ENCODE measurements at places on chromosomes 16 and 17.

DNA sequence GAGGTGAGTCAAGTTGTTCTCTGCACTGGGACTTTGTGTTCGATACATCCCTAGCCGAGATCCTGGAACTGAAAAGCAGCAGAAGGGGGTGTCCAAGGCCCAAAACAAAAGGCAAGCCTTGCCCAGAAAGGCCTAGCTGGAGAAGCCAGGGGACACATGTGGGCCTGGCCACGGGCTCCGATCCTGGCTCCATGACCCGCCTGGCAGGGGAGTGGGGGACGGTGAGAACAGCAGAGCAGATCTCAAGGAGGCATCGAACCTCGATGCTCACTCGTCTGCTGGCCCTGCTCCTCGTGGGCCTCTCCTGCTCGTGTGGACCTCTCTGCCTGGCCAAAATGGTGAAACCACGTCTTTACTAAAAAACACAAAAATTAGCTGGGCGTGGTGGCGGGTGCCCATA, 8.9 kb downstream of the CCNF start:
- H3K27ac ChIP-seq = no peak overlapping the region
- H3K36me3 ChIP-seq = peaks cover 60% of the 10 kb centered on the region
- H3K27me3 ChIP-seq = no peaks in the 10 kb centered on the region
- no peaks in the 10 kb centered on the region for H3K4me1 ChIP-seq
- no peak for DNase-seq

GRCh38 chr16:25614716-25615265, 77.0 kb upstream of the HS3ST4 start:
- no peak overlapping the region for H3K27ac ChIP-seq
- no peaks in the 10 kb centered on the region for H3K4me1 ChIP-seq
- no peak for DNase-seq
- no peaks in the 10 kb centered on the region for H3K27me3 ChIP-seq
- H3K36me3 ChIP-seq = no peaks in the 10 kb centered on the region

- DNase-seq = no peak
- H3K27me3 ChIP-seq = no peaks in the 10 kb centered on the region
- peaks cover 50% of the 10 kb centered on the region for H3K36me3 ChIP-seq
Observed at GRCh38 chr16:3121851-3122467, 9.6 kb downstream of the ZNF205 start.

GRCh38 chr17:7544911-7545310, 3.9 kb upstream of the TNFSF12 start:
- H3K4me3 ChIP-seq = no peak overlapping the region
- no peak overlapping the region for H3K27ac ChIP-seq
- H3K36me3 ChIP-seq = no peaks in the 10 kb centered on the region
- no peaks in the 10 kb centered on the region for H3K4me1 ChIP-seq
- DNase-seq = no peak
- peaks cover 14% of the 10 kb centered on the region for H3K27me3 ChIP-seq

DNA sequence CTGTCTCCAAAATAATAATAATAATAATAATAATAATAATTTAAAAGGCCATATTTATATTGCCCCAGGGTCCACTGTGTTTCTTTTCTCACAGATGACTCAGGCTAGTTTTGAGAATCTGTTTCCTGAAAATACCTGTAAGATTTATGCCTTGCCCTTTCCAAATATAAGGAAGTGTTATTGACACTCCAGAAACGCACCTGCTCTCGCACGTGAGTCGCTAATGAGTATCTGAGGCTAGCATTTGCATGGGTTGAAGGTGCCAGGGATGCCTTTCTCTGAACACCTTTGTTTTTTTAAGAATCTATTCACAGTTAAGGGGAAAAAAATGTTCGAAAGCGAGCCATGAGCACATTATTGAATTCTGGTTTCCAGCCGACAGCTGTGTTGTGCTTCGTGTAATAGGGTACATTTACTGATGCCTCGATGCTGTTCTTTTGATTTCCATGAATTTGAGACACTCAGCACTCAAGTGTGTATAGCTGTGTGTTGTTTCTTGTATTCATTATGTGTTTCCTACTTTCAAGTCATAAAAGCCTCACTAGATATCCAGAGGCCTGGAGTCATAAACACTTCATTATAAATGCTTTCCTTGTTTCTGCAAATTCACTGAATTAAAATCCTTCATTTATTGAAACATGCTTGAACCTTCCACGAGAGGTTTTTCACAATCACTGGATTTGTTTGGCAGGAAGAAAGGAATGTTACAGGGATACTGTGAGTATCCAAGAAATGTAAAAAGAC, 45.0 kb upstream of the NOL11 start:
- H3K27ac ChIP-seq = peak overlapping the region; percentile 12
- no peak for DNase-seq
- no peaks in the 10 kb centered on the region for H3K4me1 ChIP-seq
- no peaks in the 10 kb centered on the region for H3K36me3 ChIP-seq
- no peak overlapping the region for H3K4me3 ChIP-seq
- no peaks in the 10 kb centered on the region for H3K27me3 ChIP-seq

DNA sequence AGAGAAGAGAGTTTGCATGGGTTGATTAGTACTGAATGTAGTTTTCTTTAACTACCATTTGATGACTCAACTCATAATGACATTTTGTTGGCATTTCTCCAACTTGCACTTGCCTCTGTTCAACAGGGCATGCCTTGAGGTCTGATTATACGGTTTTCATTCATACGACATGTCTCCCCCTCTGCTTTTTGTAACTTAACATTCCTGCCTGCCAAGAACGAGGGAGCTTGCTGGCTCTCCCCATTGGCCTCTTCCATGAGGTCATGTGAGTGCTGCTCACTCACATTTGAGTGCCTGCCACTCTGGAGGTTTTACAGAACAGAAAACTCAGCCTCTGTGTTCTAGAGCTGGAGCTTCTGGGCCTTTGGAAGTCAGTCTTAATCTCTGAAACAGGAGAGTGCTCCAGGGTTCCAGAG, 19.7 kb downstream of the MAP2K6 start:
- H3K4me1 ChIP-seq = peaks cover 32% of the 10 kb centered on the region
- no peak overlapping the region for H3K4me3 ChIP-seq
- no peaks in the 10 kb centered on the region for H3K27me3 ChIP-seq
- peak; percentile 84 for DNase-seq
- no peaks in the 10 kb centered on the region for H3K36me3 ChIP-seq

DNA sequence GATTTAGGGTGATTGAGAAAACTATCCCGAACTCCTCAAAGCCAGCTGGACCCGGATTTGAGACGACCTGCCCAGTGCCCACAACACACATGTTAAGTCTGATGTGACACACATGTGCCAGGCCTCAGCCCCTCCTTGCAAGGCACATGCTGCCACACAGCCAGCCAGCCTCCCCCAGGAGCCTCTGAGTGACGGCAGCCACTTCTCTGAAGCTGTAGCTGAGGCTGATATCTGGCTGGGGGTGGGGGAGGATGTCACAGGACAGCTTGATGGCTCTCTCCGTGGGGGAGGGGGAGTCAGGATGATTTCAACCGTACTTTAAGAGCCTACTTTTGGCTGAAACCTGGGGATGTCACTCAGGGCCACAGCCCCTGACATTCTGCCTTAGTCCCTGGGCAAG, 40.9 kb downstream of the SRCIN1 start:
- H3K4me1 ChIP-seq = no peaks in the 10 kb centered on the region
- peaks cover 52% of the 10 kb centered on the region for H3K27me3 ChIP-seq
- H3K4me3 ChIP-seq = no peak overlapping the region
- no peak for DNase-seq

- no peaks in the 10 kb centered on the region for H3K27me3 ChIP-seq
- H3K4me1 ChIP-seq = no peaks in the 10 kb centered on the region
- no peak overlapping the region for H3K4me3 ChIP-seq
- H3K36me3 ChIP-seq = no peaks in the 10 kb centered on the region
- no peak overlapping the region for H3K27ac ChIP-seq
Observed at GRCh38 chr16:79110242-79110641, 490.3 kb downstream of the MAF start.

DNA sequence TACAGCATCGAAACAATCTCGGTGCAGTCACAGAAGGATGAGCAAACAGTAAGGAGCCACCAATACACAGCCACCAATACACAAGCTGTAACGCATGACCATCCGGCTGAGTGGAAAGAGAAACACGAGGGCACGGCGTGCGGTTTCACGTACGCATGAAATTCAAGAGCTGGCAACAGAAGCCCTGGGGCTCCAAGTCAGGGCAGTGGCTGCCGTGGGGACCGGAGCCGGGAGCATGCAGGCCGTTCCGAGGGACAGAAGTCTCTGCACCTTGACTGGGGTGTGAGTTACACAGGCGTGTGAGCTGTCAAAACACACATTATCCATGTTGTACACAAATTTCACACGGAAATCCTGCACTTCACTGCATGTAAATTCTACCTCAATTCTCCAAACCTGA, 50.6 kb upstream of the METRNL start:
- no peaks in the 10 kb centered on the region for H3K4me1 ChIP-seq
- no peak for DNase-seq
- no peaks in the 10 kb centered on the region for H3K27me3 ChIP-seq
- no peak overlapping the region for H3K4me3 ChIP-seq
- H3K27ac ChIP-seq = no peak overlapping the region

- H3K27me3 ChIP-seq = peaks cover 52% of the 10 kb centered on the region
- no peak overlapping the region for H3K4me3 ChIP-seq
- H3K36me3 ChIP-seq = no peaks in the 10 kb centered on the region
Observed at GRCh38 chr17:73754886-73755400, 110.7 kb upstream of the SDK2 start.

GRCh38 chr16:66275775-66276428, 90.6 kb upstream of the CDH5 start:
- H3K4me1 ChIP-seq = peaks cover 29% of the 10 kb centered on the region
- H3K4me3 ChIP-seq = no peak overlapping the region
- DNase-seq = peak; percentile 78
- H3K36me3 ChIP-seq = no peaks in the 10 kb centered on the region

DNA sequence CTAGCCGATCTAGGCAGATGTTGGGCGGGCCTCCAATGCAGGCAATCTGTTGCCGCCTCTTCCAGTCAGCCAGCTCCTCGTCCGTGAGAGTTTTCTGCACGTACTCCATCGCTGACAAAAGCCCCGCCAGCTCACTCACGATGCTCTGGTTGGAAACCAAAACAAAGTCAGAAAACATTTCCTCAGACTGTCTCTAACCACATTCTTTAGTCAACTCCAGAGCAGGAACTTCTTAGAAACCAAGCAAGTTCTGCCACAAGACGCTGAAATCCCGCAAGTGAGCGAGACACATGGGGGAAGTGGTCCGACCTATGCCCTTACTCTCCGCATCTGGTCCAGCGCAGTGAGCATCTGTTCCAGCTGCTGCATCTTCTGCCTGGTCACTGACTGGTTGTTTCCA, 49.1 kb downstream of the STAT5A start:
- peaks cover 90% of the 10 kb centered on the region for H3K36me3 ChIP-seq
- H3K27ac ChIP-seq = no peak overlapping the region
- no peak overlapping the region for H3K4me3 ChIP-seq
- H3K27me3 ChIP-seq = no peaks in the 10 kb centered on the region

GRCh38 chr17:56592487-56593085, 913 bp upstream of the NOG start:
- peaks cover 24% of the 10 kb centered on the region for H3K27me3 ChIP-seq
- peak overlapping the region; percentile 75 for H3K4me3 ChIP-seq
- H3K27ac ChIP-seq = no peak overlapping the region
- DNase-seq = peak; percentile 52
- H3K4me1 ChIP-seq = no peaks in the 10 kb centered on the region

DNA sequence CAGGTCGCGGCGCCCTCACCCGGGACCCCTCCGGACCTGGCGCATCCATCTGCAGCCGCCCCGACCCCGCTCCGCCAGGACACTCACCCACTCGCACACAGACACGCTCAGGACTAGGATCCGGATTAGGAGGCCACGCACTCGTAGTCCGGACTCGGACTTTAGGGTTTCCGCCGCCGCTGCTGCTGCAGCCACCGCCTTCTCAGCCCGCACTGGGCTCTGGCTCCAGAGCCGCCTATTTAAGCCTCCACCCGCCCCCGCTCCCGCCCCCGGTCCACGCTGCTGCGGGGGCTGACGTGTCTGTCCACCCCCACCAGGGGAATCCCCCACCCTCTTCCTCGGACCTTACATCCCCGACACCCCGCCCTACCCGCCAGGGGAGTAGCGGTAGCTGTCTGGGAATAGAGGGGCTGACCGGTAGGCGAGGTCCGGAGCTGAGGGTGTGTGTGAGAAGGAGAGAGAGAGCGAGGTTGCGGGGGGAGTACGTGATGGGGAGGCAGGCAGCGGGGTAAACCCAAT, at the start of gene RRAD:
Gene RRAD, minus strand, starts transcription at position 214 of the 519 bp plus-strand sequence. CDS start 356 bp downstream, outside the sequence.
- H3K4me1 ChIP-seq = peaks cover 36% of the 10 kb centered on the region
- no peaks in the 10 kb centered on the region for H3K27me3 ChIP-seq
- H3K4me3 ChIP-seq = no peak within 1 kb of the TSS
- H3K27ac ChIP-seq = peak within 1 kb of the TSS; percentile 69

DNA sequence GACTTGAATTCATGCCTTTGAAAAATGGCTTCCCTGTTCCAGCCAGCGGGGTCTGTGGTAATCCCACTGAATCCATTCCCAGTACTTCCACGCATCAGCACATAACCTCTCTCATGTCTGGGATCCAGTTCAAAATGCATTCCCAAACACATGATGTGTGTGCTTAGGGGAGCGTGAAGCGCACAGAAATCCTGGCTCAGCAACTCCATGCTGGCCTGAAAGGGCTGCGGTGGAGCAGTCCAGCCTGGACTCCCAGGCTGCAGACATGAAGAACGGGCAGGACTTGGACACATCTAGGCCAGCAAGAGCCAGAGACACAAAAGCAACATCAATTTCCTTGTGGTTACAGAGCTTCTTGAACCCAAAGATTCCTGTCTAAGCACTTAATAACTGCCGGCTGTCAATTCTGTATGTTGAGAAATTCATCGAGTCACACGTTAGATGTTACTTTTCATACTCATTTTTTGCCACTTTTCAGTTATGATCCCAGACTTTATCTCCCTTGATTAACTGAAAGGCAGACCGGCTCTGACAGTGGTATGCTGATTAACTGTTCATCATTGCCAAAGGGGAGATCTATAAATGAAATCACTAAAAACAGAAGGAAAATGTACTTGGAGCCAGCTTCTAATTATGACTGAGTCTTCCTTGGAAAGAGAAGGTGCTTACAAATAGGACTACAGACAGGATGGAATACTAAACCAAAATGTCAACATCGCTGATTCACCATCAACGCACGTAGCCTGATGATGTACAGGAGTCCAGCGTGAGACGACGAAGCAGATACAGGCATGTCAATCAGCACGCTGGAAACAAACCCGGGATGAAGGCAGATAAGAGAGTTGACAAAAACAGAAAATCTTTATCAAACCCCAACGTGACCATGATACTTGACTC, 23.0 kb downstream of the NSMCE1 start:
- DNase-seq = peak; percentile 63
- H3K27me3 ChIP-seq = no peaks in the 10 kb centered on the region
- no peak overlapping the region for H3K4me3 ChIP-seq
- H3K4me1 ChIP-seq = peaks cover 10% of the 10 kb centered on the region

DNA sequence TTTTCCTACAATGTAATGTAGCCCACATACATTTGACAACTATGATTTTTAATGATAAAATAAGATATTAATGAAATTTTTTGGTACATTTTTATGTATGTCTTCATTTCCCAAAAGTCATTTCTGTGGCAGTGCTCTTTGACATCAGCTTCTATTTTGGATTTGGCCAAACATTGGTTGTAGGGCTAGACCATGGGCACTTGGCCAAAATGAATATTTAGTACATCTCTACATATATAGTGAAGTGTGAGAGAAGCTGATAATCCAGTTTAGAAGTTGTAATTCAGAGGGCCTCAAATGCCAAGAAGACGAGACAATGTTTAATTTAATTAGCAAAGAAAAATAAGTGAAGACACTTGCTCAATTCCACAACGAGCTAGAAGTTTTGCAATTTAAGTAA, 724.9 kb upstream of the SOX9 start:
- no peak overlapping the region for H3K27ac ChIP-seq
- H3K27me3 ChIP-seq = no peaks in the 10 kb centered on the region
- no peaks in the 10 kb centered on the region for H3K36me3 ChIP-seq
- H3K4me3 ChIP-seq = no peak overlapping the region

GRCh38 chr16:85461022-85461813, 151.9 kb upstream of the GSE1 start:
- peaks cover 12% of the 10 kb centered on the region for H3K27me3 ChIP-seq
- H3K4me3 ChIP-seq = no peak overlapping the region
- H3K36me3 ChIP-seq = no peaks in the 10 kb centered on the region

GRCh38 chr16:80511824-80512592, 28.8 kb upstream of the DYNLRB2 start:
- H3K4me3 ChIP-seq = no peak overlapping the region
- H3K27ac ChIP-seq = no peak overlapping the region
- no peaks in the 10 kb centered on the region for H3K4me1 ChIP-seq

All from MCF 10A (cell line).